Naive thymus-derived CD8-positive, alpha-beta T cell (primary cell): ENCODE measurements at places on chromosomes 3 and 15.
A peak's percentile ranks its signal among the peaks of the same experiment; 100 is the strongest.

GRCh38 chr15:42110367-42110766 is 16.0 kb upstream of the PLA2G4D start:
- H3K27ac ChIP-seq, result peak overlapping the region; percentile 35
- H3K4me3 ChIP-seq, result no peak overlapping the region
- peaks cover 5% of the 10 kb centered on the region for H3K36me3 ChIP-seq
- peaks cover 11% of the 10 kb centered on the region for H3K27me3 ChIP-seq

GRCh38 chr3:15803921-15804320 is 6.1 kb upstream of the ANKRD28 start:
- no peak for DNase-seq
- no peaks in the 10 kb centered on the region for H3K27me3 ChIP-seq
- no peak overlapping the region for H3K27ac ChIP-seq
- no peak overlapping the region for H3K4me3 ChIP-seq
- no peaks in the 10 kb centered on the region for H3K36me3 ChIP-seq
- peaks cover 76% of the 10 kb centered on the region for H3K4me1 ChIP-seq

DNA sequence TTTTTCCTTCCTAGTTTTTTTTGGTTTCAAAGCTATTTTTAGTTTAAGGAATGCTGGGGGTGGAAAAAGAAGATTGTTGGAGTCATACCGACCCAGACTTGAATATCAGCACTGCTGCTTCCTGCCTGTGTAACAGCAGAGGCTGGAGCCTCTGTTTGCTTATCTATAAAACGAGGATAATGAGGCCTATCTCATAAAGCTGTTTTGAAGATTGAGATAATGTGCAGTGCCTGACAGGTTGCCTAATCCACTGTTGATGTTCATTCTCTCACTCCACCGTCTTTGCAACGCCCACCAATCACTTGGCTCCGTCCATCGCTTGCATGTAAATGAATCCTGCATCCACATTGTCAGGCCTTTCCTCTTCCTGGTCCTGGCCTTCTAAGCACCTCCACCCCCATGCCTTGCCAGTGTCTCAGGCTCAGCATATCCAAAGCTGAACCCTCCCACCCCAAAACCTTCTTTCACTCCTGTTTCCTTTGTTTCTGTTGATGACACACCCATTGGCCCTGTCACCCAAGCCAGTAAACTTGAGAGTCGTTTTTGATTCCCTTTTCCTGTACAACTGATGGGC is 94.9 kb downstream of the MEX3B start:
- H3K4me3 ChIP-seq, result no peak overlapping the region
- no peak for DNase-seq
- H3K36me3 ChIP-seq, result no peaks in the 10 kb centered on the region
- no peak overlapping the region for H3K27ac ChIP-seq
- peaks cover 4% of the 10 kb centered on the region for H3K27me3 ChIP-seq

DNA sequence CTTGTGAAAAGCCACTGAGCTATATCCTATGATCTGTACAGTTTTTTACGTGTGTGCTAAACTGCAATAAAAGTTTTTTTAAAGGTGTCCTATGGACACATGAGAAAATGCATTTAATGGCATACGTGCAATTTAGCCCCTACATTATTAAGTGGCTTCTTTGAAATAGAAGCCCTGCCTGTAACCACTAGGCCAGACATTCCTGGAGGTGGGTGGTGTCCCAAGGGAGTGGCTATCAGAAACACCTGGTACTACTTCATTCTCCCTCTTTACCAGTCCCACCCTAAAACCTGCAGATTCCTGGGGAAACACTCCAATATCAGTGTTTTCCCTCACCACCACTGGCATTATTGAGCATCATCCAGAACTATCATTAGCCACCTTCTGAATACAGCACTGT is 100.0 kb downstream of the OXNAD1 start:
- H3K27me3 ChIP-seq, result no peaks in the 10 kb centered on the region
- no peak for DNase-seq
- peaks cover 37% of the 10 kb centered on the region for H3K4me1 ChIP-seq
- H3K27ac ChIP-seq, result no peak overlapping the region

DNA sequence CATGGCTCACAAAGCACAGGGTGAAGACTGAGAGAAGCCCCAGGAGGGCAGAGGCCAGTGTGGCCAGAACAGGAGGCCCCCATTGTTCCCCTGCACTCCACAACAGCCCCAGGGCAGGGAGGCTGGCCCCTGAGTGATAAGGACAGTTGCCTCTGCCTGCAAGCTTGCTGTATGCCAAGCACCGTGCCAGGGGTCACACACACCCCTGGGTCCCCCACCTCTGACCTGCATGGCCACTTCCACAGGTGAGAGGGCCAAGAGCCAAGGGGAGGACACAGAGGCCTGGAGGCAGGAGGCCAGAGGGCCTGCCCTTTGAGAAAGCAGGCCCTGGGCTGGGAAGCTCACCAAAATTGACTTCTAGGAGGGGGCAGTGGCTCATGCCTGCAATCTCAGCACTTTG is 23.7 kb downstream of the ATRIP start:
- H3K36me3 ChIP-seq, result no peaks in the 10 kb centered on the region
- DNase-seq, result no peak
- H3K4me1 ChIP-seq, result peaks cover 86% of the 10 kb centered on the region
- H3K27me3 ChIP-seq, result no peaks in the 10 kb centered on the region

DNA sequence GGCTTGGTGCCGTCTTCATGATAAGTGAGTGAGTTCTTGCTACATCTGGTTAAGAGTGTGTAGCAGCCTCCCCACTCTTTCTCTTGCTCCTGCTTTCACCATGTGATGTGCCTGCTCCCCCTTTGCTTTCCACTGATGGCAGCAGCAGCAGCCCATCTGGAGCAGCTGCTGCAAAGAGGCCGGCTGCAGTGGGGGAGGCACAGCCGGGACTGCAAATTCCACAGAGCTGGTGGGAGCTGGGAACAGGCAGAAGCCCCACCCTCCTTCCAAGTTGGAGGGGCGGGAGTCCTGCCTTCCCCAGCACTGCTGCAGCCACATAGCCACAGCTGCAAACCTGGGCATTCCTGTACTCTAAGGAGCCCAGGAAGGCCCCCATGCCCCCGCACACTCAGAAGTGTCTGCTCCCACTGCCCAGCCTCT is 62.8 kb upstream of the IMPG2 start:
- DNase-seq, result no peak
- H3K36me3 ChIP-seq, result peaks cover 11% of the 10 kb centered on the region
- no peak overlapping the region for H3K4me3 ChIP-seq
- peaks cover 63% of the 10 kb centered on the region for H3K4me1 ChIP-seq

- no peaks in the 10 kb centered on the region for H3K4me1 ChIP-seq
- peaks cover 40% of the 10 kb centered on the region for H3K36me3 ChIP-seq
- no peak overlapping the region for H3K4me3 ChIP-seq
These were observed 39.5 kb downstream of the ISL2 start for GRCh38 chr15:76376029-76376428.

- H3K36me3 ChIP-seq, result peaks cover 25% of the 10 kb centered on the region
- peaks cover 41% of the 10 kb centered on the region for H3K4me1 ChIP-seq
- no peak for DNase-seq
- H3K27me3 ChIP-seq, result no peaks in the 10 kb centered on the region
- no peak overlapping the region for H3K27ac ChIP-seq
- H3K4me3 ChIP-seq, result no peak overlapping the region
These were observed 111.0 kb downstream of the RFTN1 start for GRCh38 chr3:16402451-16402850.

DNA sequence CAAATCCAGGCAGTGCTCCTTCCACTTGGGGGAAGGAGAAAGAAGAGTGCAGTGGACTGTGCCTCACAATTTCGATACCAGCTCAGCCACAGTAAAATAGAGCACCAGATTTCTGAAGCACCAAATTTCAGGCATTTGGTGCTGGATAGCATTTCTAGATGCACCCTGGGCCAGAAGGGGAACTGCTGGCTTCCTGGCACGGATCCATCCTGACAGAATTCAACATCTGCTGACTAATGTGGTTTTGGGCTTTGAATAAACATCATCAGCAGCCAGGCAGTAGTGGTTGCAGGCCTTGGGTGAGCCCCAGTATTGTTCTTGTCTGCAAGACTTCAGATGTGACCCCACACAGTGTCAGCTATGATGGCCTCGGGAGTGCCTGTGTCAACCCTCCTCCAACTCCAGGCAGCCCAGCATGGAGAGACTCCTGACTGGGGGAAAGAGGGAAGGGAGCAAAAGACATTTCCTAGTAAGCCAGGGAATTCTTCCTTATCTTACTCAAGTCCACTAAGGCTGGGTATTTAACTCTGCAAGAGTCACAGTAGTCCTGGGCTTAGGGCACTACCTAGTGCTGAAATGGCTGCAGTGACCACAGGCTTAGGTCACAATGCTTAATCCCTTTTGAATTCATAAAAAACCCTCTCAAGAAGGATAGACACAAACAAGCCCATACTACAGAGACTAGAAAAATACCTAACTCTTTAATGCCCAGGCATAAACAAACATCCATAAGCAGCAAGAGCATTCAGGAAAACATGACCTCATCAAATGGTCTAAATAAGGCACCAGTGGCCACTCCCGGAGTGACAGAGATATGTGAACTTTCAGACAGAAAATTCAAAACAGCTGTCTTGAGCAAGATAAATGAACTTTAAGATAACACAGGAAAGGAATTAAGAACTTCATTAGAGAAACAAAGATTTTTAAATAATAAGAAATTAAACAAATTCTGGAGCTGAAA is 74.7 kb downstream of the SPATA16 start:
- H3K36me3 ChIP-seq, result peaks cover 3% of the 10 kb centered on the region
- no peak for DNase-seq
- H3K27ac ChIP-seq, result no peak overlapping the region
- no peaks in the 10 kb centered on the region for H3K27me3 ChIP-seq
- no peak overlapping the region for H3K4me3 ChIP-seq

GRCh38 chr3:102665183-102665582 is 230.4 kb downstream of the ZPLD1 start:
- H3K4me3 ChIP-seq, result no peak overlapping the region
- H3K36me3 ChIP-seq, result no peaks in the 10 kb centered on the region
- peaks cover 8% of the 10 kb centered on the region for H3K27me3 ChIP-seq
- H3K27ac ChIP-seq, result no peak overlapping the region

DNA sequence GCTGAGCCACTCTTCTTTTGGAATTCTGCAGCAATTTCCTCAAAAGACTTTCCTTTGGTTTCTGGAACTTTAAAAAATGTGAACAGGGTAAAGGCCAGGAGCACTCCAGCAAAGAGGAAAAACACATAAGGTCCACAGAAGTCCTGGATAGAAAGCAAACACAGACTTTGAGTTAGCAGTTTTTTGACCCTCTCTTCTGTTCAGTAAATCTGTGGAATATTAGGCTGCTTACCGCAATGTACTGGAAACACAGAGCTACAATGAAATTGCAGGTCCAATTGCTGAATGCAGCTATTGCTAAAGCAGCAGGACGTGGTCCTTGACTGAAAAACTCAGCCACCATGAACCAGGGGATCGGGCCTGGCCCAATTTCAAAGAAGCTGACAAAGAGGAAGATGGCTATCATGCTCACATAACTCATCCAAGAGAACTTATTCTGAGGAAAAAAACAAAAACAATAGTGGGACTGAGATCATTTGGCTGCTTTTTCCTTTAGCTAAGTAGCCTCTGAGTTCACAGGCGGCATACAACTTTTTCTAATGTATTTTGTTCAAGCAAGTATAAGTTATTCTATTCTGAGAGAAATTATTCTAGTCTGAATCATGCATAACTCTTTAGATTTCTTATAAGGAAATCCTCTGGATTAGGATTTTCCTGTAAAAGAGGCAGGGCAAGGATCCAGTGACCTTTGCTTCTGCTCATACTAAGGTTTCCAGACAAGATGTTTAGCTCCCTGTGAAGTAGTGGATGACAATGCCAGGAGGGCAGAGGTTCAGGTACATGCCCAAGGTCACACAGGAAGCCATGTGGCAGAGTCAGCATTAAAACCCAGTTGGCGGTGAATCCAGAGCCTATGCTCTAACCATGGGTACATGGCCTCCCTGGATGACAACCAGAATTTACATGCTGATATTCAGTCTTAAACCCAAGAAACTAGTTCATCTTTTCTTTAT is 28.3 kb downstream of the SLC2A2 start:
- H3K27me3 ChIP-seq, result no peaks in the 10 kb centered on the region
- no peak for DNase-seq
- H3K27ac ChIP-seq, result no peak overlapping the region
- no peaks in the 10 kb centered on the region for H3K4me1 ChIP-seq
- H3K36me3 ChIP-seq, result no peaks in the 10 kb centered on the region

- H3K4me3 ChIP-seq, result no peak overlapping the region
- H3K4me1 ChIP-seq, result peaks cover 26% of the 10 kb centered on the region
- no peak for DNase-seq
- H3K27me3 ChIP-seq, result no peaks in the 10 kb centered on the region
These were observed 77.1 kb downstream of the IQSEC1 start for GRCh38 chr3:12996181-12996506.

DNA sequence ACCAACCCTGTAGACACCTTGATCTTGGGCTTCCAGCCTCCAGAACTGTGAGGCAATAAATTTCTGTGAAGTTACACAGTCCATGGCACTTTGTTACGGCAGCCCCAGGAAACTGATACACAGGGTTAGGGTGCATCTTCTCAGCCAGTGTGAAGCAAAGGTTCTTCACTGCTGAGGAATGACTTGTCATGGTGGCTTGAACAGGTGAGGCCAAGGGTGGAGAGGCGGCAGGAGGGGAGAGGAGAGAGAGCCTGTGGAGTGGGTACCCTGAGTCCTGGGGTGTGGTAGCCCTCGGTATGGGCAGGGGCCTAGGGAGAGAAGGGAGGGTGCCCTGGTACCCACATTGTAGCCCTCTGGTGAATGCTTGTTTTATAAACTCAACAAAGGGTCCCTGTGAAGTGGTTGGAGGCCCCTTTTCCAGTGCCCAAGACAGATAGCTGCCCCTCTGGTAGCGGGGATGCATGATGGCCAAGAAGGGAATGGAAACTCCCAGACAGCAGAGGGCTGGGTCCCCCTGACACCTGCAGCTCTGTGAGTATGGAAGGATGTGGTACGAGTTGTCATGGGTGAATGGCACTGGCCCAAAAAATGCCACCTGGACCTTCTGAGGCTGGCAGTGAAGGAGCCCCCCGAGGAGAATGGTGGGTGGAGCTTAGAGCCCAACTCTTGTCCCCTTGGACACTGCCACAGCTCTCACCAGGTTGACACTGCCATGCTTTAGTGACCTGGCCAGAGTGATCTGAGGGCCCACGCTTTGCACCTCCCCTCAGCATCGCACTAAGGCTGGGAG is 49.6 kb downstream of the SPSB4 start:
- DNase-seq, result no peak
- no peak overlapping the region for H3K4me3 ChIP-seq
- no peaks in the 10 kb centered on the region for H3K4me1 ChIP-seq
- no peak overlapping the region for H3K27ac ChIP-seq
- H3K36me3 ChIP-seq, result no peaks in the 10 kb centered on the region

- no peak within 1 kb of the TSS for H3K27ac ChIP-seq
- H3K4me3 ChIP-seq, result no peak within 1 kb of the TSS
- no peaks in the 10 kb centered on the region for H3K36me3 ChIP-seq
- H3K4me1 ChIP-seq, result peaks cover 6% of the 10 kb centered on the region
- H3K27me3 ChIP-seq, result peaks cover 3% of the 10 kb centered on the region
- DNase-seq, result no peak
These were observed at the start of gene SEMA3B for GRCh38 chr3:50268703-50269451. SEMA3B (plus strand) TSS chr3:50269147; CDS start chr3:50269241, 94 bp downstream.
